ENCODE measurements at places on chromosomes 5 and 9.

- peak; percentile 58 for DNase-seq
Measured at GRCh38 chr5:143386725-143387124, 16.8 kb downstream of the NR3C1 start.

- DNase-seq: no peak
Measured at GRCh38 chr5:151139015-151139414, 18.6 kb downstream of the ANXA6 start.

GRCh38 chr5:33857037-33857436 is 34.8 kb downstream of the ADAMTS12 start:
- no peak for DNase-seq

GRCh38 chr5:26415987-26416779 is 622.2 kb downstream of the CDH9 start:
- no peak for DNase-seq

DNA sequence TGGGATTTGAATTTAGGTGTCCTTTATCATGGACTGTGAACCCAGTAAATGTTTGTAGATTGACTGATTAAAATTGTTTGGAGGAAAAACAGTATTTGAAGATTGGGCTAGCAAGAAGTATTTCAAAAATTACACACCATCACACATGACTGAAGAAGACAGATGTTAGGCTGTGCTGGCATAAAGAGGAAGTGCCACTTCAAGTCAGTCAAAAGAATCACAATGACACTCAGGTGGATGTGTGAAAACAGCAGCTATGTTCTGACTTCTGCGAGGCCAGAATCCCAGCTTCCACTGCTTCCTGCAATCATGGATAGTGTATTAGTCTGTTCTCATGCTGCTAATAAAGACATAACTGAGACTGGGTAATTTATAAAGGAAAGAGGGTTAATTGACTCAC is 393.3 kb downstream of the DMRT2 start:
- no peak for DNase-seq

DNA sequence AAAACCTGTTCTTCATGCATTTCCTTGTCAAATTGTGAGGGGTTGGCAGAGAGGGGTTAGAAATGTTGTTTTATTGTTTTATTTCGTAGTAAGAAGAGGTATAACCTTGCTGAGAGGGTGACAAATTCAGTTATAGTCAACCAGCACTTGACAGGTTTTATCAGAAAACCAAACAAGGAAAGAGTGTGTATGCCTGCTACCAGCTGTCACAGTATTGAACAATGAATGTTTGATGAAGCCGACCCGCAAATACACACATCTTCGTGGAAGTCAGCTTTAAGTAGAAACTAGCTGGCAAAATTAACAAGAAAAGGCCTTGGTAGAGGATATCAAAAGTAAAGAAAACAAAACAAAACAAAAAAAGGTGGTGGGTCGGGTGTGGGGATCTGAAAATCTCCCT is 214.6 kb upstream of the TLE4 start:
- no peak for DNase-seq

DNA sequence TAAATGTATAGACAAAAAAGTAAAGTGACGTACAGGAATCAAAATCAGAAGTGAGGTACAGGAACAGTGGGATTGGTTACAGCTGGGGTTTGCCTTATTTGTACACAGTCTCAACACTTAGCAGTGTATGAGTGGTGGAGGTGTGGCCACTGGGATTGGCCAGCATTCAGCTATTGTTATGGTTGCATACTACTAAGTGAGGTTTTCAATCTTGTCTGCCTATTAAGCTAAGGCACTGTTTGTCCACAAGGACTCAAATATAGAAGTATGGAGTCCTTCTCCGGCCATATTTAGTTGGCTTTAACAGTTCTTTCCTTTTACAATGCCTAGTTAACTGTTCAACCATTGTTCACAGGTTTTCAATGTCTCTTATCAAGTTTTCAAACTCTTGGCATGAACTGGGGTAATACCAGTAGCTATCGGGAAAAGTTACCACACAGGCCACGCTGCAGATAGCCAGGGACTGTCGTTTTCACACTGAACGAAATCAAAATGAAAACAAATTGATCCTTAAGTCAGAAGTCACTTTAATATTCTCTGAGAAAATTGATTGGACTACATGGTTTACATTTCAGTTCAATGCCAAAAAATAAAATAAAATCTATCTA is 176.0 kb upstream of the FREM1 start:
- DNase-seq: no peak

GRCh38 chr5:168637281-168637680 is 58.1 kb upstream of the PANK3 start:
- DNase-seq: no peak

- DNase-seq: no peak
Measured at GRCh38 chr9:38172586-38172985, 103.6 kb upstream of the SHB start.

GRCh38 chr9:128470560-128470959 is 14.8 kb downstream of the ODF2 start:
- peak; percentile 69 for DNase-seq

GRCh38 chr5:17317473-17317872 is 100.0 kb downstream of the BASP1 start:
- DNase-seq: no peak

- DNase-seq: no peak
Measured at GRCh38 chr9:87687207-87687606, 38.7 kb upstream of the CTSL start.

DNA sequence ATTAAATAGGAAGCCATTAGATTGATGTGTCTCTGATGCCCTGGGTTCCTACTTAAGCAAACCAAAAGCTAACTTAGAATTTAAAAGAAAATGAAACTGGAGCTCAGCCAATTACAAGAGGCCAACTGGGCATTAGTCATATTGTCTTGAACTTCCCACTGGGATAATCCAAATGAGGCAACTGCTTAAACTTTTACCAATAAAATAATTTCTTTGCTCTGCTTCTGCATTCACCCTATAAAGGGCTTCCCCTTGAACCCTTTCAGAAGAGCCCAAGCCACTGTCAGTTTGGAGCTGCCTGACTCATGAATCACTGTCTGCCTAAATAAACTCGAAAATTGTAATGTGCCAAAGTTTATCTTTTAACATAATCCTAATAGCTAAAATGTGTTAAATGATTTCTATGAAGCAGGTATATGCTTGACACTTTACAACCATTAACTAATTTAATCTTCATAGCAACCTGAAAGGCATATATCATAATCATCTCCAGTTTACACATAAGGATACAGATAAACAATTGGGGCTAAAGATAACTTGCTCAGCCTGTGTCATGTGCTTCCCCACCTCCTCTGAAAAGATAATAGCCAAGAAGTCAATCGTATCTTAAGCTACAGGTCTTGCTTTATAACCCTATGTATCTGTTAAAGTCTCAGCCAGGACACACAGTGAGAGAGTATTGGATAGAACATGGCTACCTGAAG is 11.5 kb downstream of the GPR150 start:
- DNase-seq: peak; percentile 86

Data from EH (cell line).